ENCODE measurements at places on chromosomes 3 and 15.
A peak's percentile ranks its signal among the peaks of the same experiment; 100 is the strongest.

GRCh38 chr3:33240261-33240660, 21.7 kb upstream of the SUSD5 start:
- DNase-seq = no peak

DNA sequence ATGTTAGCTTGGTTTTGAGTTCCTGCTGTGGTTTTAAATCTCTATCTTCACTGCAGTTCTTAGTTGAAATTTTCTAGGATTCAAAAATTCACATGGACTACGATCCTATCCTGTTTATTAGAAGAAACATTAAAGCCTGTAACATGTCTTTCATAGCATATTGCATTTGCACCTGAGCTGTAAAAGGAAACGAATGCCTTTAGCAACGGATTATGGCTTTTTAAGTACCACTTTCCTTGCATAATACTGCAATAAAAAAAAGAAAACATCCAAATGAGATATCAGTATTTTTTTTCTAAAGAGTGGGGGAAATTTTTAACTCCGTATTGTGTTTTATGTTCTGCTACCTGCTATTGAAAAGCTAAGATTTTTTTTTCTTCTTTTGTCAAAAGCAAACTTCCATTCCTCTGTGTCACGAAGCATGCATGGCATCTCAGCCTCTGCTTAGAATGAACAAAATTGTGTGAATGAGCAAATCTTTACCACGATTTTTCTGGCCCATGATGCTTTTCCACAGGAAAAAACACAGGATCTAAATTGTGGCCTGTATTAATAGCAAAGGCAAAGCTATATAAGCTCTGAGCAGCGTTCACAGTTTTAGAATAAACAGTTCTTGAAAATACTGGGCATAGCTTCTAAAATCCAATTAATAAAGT, 110.0 kb upstream of the CDIN1 start:
- DNase-seq = no peak

- no peak for DNase-seq
These were observed 23.3 kb upstream of the IREB2 start for GRCh38 chr15:78414621-78415250.

- no peak for DNase-seq
These were observed 190.0 kb downstream of the PLCH1 start for GRCh38 chr3:155554777-155555451.

DNA sequence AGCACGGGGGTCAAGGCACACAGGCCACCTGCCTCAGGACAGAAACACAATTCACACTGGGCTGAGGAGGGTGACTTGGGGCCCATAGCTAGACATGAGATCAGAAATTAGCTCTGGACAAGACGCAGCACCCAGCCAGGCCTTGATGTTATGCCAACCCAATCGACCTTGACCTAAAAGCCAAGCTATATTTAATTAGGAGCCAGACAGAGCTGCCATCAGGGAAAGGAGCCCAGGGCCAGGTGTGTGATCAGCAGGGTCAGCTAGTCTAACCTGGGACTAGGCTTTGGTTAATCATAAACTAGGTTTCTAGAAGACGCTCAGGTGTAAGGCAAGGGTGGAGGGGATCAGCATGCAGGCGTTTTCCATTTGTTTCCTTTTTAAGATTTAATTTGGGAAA, 23.9 kb upstream of the SLC25A36 start:
- DNase-seq = no peak

GRCh38 chr3:126554560-126555525, 3.9 kb downstream of the C3orf22 start:
- DNase-seq = no peak

DNA sequence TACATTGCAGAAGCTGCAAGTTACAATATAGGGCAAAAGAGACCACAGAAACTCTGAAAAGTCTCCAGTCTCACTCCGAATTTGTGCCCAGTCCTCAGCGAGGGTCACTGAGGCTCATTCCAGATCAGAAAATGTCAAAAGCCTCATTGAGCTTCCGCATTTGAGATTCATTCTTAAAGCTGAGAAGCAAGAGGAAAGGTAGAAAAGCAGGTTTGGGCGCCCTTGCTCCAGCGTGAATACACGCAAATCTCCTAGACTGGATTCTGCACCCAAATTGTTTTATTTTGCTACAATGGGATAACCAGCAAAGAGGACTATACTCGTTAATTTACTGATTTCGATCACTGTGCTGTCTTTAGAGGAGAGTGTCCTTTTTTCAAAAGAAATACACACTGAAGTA, 212.2 kb downstream of the STT3B start:
- DNase-seq = no peak

GRCh38 chr3:82355228-82355627, 593.8 kb upstream of the GBE1 start:
- no peak for DNase-seq

DNA sequence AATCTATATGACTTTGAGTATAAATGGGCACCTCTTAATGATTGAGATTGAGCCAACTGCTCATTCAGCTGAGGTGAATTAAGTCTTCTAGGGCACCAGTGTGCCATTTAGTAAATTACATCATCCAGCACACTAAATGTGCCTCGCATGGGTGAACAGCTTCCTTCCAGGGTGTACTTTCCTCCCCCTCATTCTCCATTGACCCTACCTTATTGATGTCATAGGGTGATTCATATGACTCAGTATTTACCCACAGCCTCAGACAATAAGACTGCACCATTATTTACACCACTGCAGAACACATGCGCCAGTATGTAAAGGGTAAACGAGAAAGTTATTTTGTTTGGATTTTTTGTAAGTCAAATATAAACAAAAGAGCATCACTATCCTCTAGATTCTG, 185.2 kb upstream of the ARL6 start:
- no peak for DNase-seq

- no peak for DNase-seq
These were observed 35.7 kb upstream of the RHO start for GRCh38 chr3:129492691-129493090.

- no peak for DNase-seq
These were observed 175.4 kb upstream of the LINGO1 start for GRCh38 chr15:77808075-77808474.

DNA sequence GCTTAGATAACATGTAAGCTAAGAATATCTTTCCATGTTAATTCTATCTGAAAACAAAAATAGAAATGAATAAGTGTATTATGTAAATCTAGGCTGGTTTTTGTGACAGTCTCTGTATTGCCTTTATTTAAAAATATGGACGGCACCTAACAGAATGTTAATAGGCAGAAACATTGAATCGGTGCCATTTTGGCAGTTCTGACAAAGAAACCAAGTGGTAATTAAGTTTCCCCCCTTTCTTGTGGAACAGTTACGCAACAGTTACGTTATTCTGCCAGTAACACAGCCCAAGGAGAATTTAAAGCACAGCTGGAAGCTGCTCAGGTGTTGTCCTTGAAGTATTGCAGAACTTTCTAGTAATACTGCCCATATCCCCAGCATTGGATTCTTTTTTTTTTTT, 21.5 kb downstream of the LARS2 start:
- DNase-seq = no peak

- DNase-seq = no peak
These were observed 766.8 kb downstream of the TBL1XR1 start for GRCh38 chr3:176430244-176431037.

GRCh38 chr15:62105266-62105665, 38.5 kb downstream of the C2CD4A start:
- DNase-seq = no peak

DNA sequence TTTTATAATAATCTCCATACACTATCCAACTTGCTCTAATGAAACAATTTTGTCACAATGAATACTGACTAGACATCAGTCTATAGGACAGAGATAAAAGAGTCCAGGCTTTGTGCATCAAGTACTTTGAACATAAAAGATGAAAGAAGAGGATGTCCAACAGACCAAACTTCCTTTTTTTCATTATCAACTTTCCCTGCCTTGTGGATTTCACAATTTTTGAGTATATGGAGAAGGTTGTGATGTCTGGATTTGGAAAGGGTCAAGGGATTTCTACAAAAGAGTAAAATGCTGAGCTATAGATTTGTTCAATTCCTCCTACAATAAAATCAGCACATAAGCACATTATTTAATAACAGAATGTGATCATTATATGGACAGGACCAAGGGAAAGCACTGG, 25.7 kb downstream of the CD47 start:
- no peak for DNase-seq

DNA sequence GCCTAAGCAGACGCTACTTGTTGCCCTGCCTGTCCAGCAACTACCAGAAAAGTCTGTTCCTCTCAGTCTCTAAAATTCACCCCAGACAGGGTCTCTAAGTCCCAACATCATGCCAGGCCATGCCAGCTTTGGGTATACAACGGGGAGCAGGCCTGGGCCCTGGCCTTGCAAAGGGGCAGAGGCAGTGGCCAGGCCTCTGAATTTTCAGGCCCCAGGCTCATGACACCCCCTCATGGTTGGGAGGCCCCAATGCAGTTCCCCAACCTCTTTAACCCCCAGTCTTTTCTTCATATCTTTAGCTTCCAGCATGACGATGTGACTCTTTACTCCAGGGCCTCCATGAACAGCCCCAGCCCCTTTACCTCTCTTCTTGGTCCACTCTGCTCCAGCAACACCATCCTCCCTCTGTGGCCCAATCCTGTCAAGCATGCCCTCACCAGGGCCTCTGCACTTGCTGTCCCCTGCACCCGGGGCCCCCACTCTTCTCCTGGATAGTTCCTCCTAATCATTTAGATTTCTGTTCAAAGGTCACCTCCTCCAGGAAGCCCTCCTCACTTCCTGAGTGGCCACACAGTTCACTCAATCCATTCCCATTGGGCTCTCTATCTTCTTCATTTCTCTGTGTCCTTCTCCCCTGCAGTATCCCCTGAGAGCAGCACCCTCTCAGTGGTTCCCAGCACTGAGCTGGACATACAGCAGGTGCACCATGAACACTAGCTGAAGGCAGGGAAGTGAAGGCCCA, 4.8 kb downstream of the IQSEC1 start:
- DNase-seq = no peak

- DNase-seq = no peak
These were observed 66.4 kb downstream of the XXYLT1 start for GRCh38 chr3:195204360-195205163.

GRCh38 chr3:17088602-17089313, 204.0 kb downstream of the PLCL2 start:
- peak; percentile 60 for DNase-seq

DNA sequence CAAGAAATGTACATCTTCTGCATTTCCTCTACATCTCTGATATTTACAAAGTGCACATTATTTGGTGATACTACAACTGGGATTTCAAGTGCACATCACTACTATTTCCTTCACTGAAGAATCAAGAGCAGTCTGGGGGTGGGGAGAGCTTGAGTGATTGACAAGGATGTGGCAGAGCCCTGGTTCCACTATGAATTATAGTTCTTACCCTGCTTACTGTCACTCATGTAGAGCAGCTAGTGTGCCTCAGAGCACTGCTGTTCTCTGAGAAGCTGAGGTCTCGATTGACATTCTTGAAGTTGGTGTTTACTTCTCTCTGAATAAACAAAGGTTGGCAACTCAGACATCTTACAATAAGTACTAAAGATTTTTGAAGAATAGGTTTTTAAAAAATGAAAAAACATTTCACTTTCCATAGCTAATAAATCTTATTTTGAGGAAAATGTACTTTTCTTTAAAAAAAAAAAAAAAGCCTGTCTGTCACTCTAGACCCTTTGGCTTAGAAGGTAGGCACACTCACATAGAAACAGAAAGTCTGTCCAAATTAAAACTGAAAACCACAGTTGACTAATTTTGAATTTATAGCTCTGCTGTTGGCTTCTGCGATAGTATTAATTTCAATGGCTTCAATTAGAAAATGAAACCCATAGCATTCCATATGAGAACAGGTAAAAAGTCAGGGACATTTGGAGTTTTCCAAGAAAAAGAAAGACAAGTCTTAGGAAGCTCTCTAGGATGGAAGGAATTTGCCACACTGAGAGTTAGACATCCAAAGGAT, 5.6 kb downstream of the GREM1 start:
- DNase-seq = no peak

DNA sequence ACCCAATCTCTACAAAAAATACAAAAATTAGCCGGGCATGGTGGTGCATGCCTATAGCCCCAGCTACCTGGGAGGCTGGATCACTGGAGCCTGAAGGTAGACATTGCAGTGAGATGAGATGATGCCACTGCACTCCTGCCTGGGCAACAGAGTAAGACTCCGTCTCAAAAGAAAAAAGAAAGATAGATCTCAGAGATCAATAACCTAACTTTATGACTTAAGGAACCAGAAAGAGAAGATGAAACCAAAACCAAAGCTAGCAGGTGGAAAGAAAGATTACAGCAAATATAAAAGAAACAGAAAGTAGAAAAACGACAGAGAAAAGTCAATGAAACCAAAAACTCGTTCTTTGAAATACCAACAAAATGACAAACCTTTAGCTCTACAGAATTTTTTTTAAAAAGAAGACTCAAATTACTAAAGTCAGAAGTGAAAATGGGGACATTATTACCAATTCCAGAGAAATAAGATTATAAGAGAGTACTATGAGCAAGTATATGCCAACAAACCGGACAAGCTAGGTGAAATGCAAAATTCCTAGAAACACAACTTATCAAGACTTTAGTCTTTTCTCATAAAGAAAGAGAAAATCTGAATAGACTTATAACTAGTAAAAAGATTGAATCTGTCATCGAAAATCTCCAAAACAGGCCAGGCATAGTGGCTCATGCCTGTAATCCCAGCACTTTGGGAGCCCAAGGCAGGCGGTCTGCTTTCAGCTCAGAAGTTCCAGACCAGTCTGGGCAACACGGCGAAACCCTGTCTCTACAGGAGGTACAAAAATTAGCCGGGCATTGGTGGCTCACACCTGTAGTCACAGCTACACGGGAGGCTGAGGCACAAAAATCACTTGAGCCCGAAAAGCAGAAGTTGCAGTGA, 35.0 kb downstream of the ACAP2 start:
- no peak for DNase-seq

GRCh38 chr3:175336406-175337133, 477.4 kb downstream of the NAALADL2 start:
- DNase-seq = no peak

Measured in CD4-positive, alpha-beta T cell treated with Interleukin-17A for 1 hour (primary cell).